Upper lobe of right lung (tissue), 1 donor: ENCODE measurements at places on chromosomes 16 and 17. TPM values are rescaled to one million over a fixed set of nuclear protein-coding genes. Genes with fewer than 3 reads are reported as not detected.

DNA sequence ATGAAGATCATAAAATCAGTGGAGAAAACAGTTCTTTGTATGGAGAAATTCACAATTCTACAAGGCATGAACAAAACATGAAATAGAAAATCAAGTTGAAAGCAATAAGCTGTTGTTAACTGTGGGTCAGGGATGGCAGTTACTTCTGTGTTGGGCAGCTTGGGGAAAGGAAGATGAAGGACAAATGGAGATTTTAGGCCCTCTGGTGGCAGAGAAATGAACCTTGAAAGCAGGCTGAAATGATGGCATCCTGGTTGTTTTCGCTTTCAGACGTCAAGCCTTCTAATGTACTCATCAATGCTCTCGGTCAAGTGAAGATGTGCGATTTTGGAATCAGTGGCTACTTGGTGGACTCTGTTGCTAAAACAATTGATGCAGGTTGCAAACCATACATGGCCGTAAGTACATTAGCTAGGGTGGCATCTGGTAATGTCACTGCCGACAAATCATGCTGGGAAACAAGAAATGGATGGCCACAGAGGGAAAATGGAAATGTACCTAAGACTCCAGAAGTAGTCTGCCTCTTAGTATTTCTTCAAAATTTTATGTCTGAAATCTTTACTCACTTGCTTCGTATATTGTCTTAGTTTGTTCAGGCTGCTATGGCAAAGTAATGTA lies 108.9 kb downstream of the MAP2K6 start:
- no peak for DNase-seq
- peaks cover 22% of the 10 kb centered on the region for H3K36me3 ChIP-seq
- no peak overlapping the region for H3K4me3 ChIP-seq

- H3K4me3 ChIP-seq: no peak overlapping the region
- DNase-seq: no peak
- no peaks in the 10 kb centered on the region for H3K27me3 ChIP-seq
- H3K27ac ChIP-seq: no peak overlapping the region
- H3K36me3 ChIP-seq: no peaks in the 10 kb centered on the region
- peaks cover 27% of the 10 kb centered on the region for H3K4me1 ChIP-seq
Observed at GRCh38 chr17:20066253-20066652, 57.1 kb downstream of the SPECC1 start.

SMTNL2 gene
- total RNA-seq: 2.7 TPM

AIPL1 gene
- not detected for total RNA-seq
